Kidney (tissue), 22 donors: ENCODE measurements at places on chromosomes 1 and 21. TPM values are rescaled to one million over a fixed set of nuclear protein-coding genes. Genes with fewer than 3 reads are reported as not detected.

The C1orf216 gene
- 7.4 TPM for total RNA-seq

The ERICH3 gene
- 0.50 TPM for total RNA-seq

The ARHGEF16 gene
- total RNA-seq: 39.3 TPM

The PPM1J gene
- total RNA-seq: 2.0 TPM

The CFHR1 gene
- total RNA-seq: 22.0 TPM

The DCST2 gene
- 1.4 TPM for total RNA-seq

The ACTL8 gene
- not detected for total RNA-seq

The RBP7 gene
- total RNA-seq: 21.2 TPM

The FOXO6 gene
- total RNA-seq: 1.0 TPM

The NSL1 gene
- 34.5 TPM for total RNA-seq

The TTC39A gene
- 70.1 TPM for total RNA-seq

The GJA8 gene
- 2.4 TPM for total RNA-seq

The HES3 gene
- not detected for total RNA-seq

The SPRR2D gene
- not detected for total RNA-seq

The TCEA3 gene
- total RNA-seq: 46.3 TPM

The RIPPLY3 gene
- 0.31 TPM for total RNA-seq
